Kidney (tissue), 22 donors: ENCODE measurements at places on chromosomes 16 and 17. TPM values are rescaled to one million over a fixed set of nuclear protein-coding genes. Genes with fewer than 3 reads are reported as not detected.

KRT31 gene
- not detected for total RNA-seq

- H3K27me3 ChIP-seq: no peaks in the 10 kb centered on the region
- H3K4me1 ChIP-seq: no peaks in the 10 kb centered on the region
- no peak overlapping the region for H3K27ac ChIP-seq
These were observed 21.0 kb downstream of the SDK2 start for GRCh38 chr17:73623247-73623646.

GRCh38 chr16:67013823-67014633 is 14.9 kb upstream of the CBFB start:
- H3K27ac ChIP-seq: no peak overlapping the region
- no peaks in the 10 kb centered on the region for H3K4me1 ChIP-seq
- H3K4me3 ChIP-seq: peak overlapping the region; percentile 44
- H3K36me3 ChIP-seq: no peaks in the 10 kb centered on the region
- DNase-seq: peak; percentile 96
- H3K27me3 ChIP-seq: no peaks in the 10 kb centered on the region

FOXO3B gene
- 3.0 TPM for total RNA-seq

CDRT15L2 gene
- not detected for total RNA-seq

DNA sequence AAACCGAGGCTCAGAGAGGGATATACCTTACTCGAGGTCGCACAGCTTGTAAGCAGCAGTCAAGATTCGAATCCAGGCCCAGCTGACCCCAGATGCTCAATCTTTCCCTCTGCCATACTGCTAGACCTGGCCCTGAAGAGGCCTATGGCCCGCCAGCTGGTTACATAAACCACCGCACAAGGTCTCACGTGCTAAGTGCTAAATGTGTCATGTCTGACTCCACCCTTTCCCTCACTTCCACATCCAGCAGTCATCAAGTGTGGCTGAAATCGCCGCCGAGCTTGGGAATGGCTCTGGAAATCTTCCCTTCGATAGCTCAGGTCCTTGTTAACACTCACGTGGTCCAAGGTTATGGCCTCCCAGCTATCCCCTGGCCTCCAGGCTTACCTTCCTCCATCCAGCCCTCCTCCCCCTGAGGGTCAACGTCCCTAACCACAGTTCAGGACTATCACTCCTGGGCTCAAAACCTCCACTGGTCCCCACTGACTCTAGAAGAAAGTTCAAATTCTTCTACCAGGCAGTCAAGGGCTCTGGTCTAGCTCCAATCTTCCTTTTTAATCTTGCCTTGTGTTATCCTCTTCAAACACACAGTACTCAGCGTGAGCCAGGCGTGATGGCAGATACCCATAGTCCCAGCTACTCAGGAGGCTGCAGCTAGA is 3.5 kb downstream of the ZBTB4 start:
- H3K36me3 ChIP-seq: no peaks in the 10 kb centered on the region
- peak overlapping the region; percentile 5 for H3K27ac ChIP-seq
- no peaks in the 10 kb centered on the region for H3K27me3 ChIP-seq
- DNase-seq: no peak

KRTAP4-4 gene
- total RNA-seq: not detected

GRCh38 chr17:17749025-17749772 is 67.9 kb downstream of the RAI1 start:
- no peak overlapping the region for H3K27ac ChIP-seq
- H3K36me3 ChIP-seq: no peaks in the 10 kb centered on the region
- no peak overlapping the region for H3K4me3 ChIP-seq
- no peak for DNase-seq

- H3K4me3 ChIP-seq: no peak overlapping the region
- H3K36me3 ChIP-seq: peaks cover 4% of the 10 kb centered on the region
- no peaks in the 10 kb centered on the region for H3K4me1 ChIP-seq
- no peak for DNase-seq
- peak overlapping the region; percentile 20 for H3K27ac ChIP-seq
- no peaks in the 10 kb centered on the region for H3K27me3 ChIP-seq
These were observed 185.8 kb downstream of the SNX29 start for GRCh38 chr16:12162151-12162985.

- H3K36me3 ChIP-seq: no peaks in the 10 kb centered on the region
- H3K4me3 ChIP-seq: no peak overlapping the region
- no peak for DNase-seq
- no peak overlapping the region for H3K27ac ChIP-seq
These were observed 223.9 kb upstream of the TOX3 start for GRCh38 chr16:52770828-52771227.

GRCh38 chr17:4345581-4346252 is 20.8 kb downstream of the UBE2G1 start:
- H3K36me3 ChIP-seq: no peaks in the 10 kb centered on the region
- H3K4me1 ChIP-seq: no peaks in the 10 kb centered on the region
- no peak for DNase-seq
- H3K27me3 ChIP-seq: no peaks in the 10 kb centered on the region
- no peak overlapping the region for H3K27ac ChIP-seq
- no peak overlapping the region for H3K4me3 ChIP-seq

TEX2 gene
- 39.1 TPM for total RNA-seq

DNA sequence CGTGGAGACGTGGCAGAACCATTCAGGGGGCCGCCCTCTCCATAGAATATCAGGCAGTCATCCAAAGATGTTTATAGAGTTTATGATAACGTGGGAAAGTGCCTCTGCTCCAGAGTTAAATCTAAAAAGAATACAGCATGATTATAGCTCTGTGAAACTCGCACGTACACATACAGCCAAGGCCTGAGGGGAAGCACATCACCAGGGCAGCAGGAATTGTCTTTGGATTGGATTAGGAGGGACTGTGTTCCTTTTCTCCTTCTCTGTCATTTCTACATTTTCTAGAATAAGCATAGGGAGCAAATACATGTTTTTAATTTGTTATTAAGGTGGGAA is 26.9 kb downstream of the EEF2K start:
- H3K36me3 ChIP-seq: no peaks in the 10 kb centered on the region
- no peaks in the 10 kb centered on the region for H3K27me3 ChIP-seq
- H3K4me3 ChIP-seq: no peak overlapping the region
- peaks cover 3% of the 10 kb centered on the region for H3K4me1 ChIP-seq
- no peak for DNase-seq

- no peaks in the 10 kb centered on the region for H3K4me1 ChIP-seq
- DNase-seq: no peak
- H3K27ac ChIP-seq: no peak overlapping the region
- no peaks in the 10 kb centered on the region for H3K36me3 ChIP-seq
These were observed 4.1 kb downstream of the ASIC2 start for GRCh38 chr17:33288954-33289353.

- no peaks in the 10 kb centered on the region for H3K36me3 ChIP-seq
- H3K4me1 ChIP-seq: no peaks in the 10 kb centered on the region
- peak overlapping the region; percentile 32 for H3K27ac ChIP-seq
These were observed 4.4 kb upstream of the ARMC7 start for GRCh38 chr17:75105126-75106080.

USB1 gene
- 32.8 TPM for total RNA-seq

- no peak overlapping the region for H3K4me3 ChIP-seq
- H3K36me3 ChIP-seq: no peaks in the 10 kb centered on the region
- H3K27ac ChIP-seq: no peak overlapping the region
- H3K27me3 ChIP-seq: no peaks in the 10 kb centered on the region
- DNase-seq: no peak
- no peaks in the 10 kb centered on the region for H3K4me1 ChIP-seq
These were observed 90.8 kb downstream of the MYO1D start for GRCh38 chr17:32786169-32786568.

DNA sequence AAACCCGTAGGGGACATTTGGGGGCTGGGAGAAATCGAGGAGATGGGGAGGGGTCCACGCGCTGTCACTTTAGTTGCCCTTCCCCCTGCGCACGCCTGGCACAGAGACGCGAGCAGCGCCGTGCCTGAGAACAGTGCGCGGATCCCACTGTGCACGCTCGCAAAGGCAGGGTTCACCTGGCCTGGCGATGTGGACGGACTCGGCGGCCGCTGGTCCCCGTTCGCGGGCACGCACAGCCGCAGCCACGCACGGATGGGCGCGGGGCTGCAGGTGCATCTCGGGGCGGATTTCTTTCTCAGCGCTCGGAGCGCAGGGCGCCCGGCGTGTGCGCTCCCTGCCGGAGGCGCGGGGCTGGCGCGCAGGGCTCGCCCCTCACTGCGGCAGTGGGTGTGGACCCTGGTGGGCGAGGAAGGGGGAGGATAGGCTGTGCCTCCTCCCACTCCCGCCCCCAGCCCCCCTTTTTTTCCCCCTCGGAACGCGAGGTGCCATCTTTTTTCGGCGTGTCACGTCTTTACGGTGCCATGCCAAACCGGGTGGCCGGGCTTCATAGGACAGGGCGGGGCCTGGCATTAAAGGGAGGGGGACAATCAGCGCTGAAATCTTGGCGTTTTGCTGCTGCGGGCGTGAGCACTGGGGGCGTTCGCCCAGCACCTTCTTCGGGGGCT is 1.1 kb downstream of the MAPT start:
- H3K27me3 ChIP-seq: peaks cover 10% of the 10 kb centered on the region
- H3K4me1 ChIP-seq: no peaks in the 10 kb centered on the region
- no peak overlapping the region for H3K27ac ChIP-seq
- no peaks in the 10 kb centered on the region for H3K36me3 ChIP-seq
- DNase-seq: peak; percentile 65
- peak overlapping the region; percentile 6 for H3K4me3 ChIP-seq

- no peak overlapping the region for H3K27ac ChIP-seq
- H3K4me1 ChIP-seq: peaks cover 4% of the 10 kb centered on the region
- H3K36me3 ChIP-seq: peaks cover 14% of the 10 kb centered on the region
- H3K4me3 ChIP-seq: no peak overlapping the region
These were observed 27.9 kb downstream of the CLEC16A start for GRCh38 chr16:10972108-10972818.

DNA sequence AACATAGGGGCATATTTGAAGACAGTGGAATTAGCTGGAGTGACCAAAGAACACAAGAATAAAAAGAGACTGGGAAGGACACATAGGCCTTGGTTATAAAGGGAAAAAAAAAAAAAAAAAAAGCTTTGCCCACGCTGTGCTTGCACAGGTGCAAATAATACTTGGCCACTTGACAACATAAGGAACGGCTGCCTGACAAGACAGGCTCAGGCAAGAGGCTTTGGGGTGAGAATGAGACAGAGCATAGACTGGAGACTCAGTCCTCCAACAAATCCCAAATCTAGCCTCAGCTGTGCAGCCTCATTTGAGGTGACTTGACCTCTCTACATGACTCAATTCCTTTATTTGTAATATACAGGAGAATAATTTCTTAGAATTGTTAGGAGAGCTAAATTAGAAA is 332.8 kb upstream of the DYNLRB2 start:
- no peak for DNase-seq
- no peaks in the 10 kb centered on the region for H3K27me3 ChIP-seq
- H3K36me3 ChIP-seq: no peaks in the 10 kb centered on the region
- no peaks in the 10 kb centered on the region for H3K4me1 ChIP-seq
- no peak overlapping the region for H3K4me3 ChIP-seq

- H3K27ac ChIP-seq: no peak overlapping the region
These were observed 227.6 kb downstream of the KATNIP start for GRCh38 chr16:27777527-27777926.

GRCh38 chr17:34733333-34733732 is 154.0 kb downstream of the TMEM132E start:
- no peak overlapping the region for H3K27ac ChIP-seq
- DNase-seq: no peak

DNA sequence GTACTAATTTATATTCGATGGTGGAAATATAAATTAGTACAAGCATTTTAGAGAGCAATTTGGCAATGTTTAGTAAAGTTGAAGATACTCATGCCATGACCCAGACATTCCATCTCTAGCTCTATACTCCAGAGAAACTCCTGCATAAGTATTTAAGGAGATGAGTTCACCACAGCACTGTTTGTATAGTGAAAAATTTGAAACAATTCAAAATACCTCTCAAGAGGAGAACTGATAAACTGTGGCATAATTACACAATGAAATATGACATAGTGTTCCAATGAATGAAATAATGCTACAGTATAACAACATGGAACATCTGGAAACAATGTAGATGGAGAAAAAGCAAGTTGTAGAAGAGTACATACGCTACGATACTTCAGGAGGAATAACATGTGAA is 48.6 kb upstream of the IRX3 start:
- H3K27ac ChIP-seq: no peak overlapping the region
- no peak overlapping the region for H3K4me3 ChIP-seq
- no peaks in the 10 kb centered on the region for H3K4me1 ChIP-seq
- no peak for DNase-seq
- H3K36me3 ChIP-seq: no peaks in the 10 kb centered on the region

DNA sequence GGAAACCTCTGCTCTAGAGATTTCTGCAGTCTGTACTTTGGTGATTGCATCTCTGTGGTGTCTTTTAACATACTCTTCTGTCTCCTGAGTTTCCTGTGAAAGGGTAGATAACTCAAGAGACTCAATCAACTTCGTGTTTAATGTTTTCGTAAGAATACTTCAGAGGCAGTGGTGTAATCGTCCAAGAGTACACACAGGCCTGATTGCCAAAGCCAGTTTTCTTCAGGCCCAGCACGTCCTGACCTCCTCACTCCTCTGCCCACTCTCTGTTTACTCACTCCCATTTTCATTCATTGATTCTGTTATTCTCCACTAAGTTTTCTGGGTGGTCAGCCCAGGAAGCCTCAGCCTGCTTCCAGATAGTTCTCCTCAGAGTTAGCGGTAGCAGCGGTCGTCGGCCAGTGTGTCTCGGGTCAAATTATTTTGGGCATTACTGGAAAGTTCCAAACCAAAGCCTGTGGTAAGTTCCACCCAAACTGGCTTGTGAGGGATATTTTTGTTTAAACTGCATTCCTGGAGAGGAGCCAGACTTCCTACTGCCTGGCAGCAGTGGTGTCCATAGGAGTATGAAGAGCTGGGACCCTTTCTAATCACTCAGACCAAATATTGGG is 293.2 kb downstream of the WWOX start:
- no peaks in the 10 kb centered on the region for H3K36me3 ChIP-seq
- H3K27me3 ChIP-seq: no peaks in the 10 kb centered on the region
- DNase-seq: no peak

- no peaks in the 10 kb centered on the region for H3K27me3 ChIP-seq
- H3K4me1 ChIP-seq: no peaks in the 10 kb centered on the region
- no peak for DNase-seq
- no peak overlapping the region for H3K27ac ChIP-seq
- H3K4me3 ChIP-seq: no peak overlapping the region
These were observed 58.9 kb downstream of the NOS2 start for GRCh38 chr17:27741361-27741861.

DNA sequence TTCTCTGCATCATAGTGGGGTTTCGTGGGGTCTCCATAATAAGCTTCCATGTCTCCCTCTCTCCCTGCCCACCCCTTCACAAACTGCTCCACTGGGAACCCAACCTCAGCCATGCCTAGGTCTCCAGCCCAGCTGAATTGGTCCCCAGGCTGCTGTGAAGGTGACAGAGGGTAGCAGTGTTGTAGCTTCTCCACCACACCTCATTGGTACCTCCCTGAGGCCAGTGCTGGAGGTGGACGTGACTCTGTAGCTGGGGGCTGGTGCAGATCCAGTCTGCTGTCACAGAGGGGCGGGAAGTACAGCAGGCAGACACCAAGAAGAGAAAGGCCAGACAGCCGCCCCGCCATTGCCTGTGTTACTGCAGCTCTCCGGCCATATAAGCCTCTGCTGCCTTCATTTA is 82.1 kb downstream of the OR1D5 start:
- H3K4me3 ChIP-seq: no peak overlapping the region
- DNase-seq: no peak
- no peaks in the 10 kb centered on the region for H3K27me3 ChIP-seq
- no peak overlapping the region for H3K27ac ChIP-seq
